ENCODE measurements at places on chromosomes 7 and 10. TPM values are rescaled to one million over a fixed set of nuclear protein-coding genes. Genes with fewer than 3 reads are reported as not detected.

KCND2 gene
- total RNA-seq = 0.09 TPM

PRKCQ gene
- 0.22 TPM for total RNA-seq

HTRA1 gene
- total RNA-seq = 43.1 TPM

PRLHR gene
- total RNA-seq = not detected

GCK gene
- 0.22 TPM for total RNA-seq

COL13A1 gene
- 0.98 TPM for total RNA-seq

FKBP6 gene
- total RNA-seq = not detected

PKD2L1 gene
- not detected for total RNA-seq

CYP3A4 gene
- total RNA-seq = not detected

CACNA2D1 gene
- 5.0 TPM for total RNA-seq

CTAGE4 gene
- total RNA-seq = not detected

SYT15 gene
- total RNA-seq = 2.2 TPM

OR6V1 gene
- total RNA-seq = not detected

MARVELD1 gene
- total RNA-seq = 6.2 TPM
